ENCODE measurements at places on chromosomes 4 and X.

DNA sequence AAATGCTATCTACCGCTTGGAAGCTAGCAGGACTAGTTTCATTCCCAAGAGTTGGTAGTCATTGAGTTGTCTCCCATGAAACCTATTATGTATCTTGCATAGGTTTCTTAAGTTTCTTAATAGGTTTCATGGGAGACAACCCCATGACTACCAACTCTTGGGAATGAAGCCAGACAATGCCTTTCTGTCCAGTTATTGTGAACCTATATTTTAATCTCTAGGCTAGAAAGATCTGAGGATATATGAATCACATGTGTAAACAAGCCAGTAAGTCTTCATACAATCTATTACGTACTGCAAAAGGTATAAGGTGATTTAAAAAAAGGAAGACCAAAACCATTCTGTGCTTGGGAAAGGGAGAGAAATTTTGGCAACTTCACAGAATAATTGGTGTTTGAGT, 162.6 kb downstream of the INPP4B start:
- DNase-seq: no peak

DNA sequence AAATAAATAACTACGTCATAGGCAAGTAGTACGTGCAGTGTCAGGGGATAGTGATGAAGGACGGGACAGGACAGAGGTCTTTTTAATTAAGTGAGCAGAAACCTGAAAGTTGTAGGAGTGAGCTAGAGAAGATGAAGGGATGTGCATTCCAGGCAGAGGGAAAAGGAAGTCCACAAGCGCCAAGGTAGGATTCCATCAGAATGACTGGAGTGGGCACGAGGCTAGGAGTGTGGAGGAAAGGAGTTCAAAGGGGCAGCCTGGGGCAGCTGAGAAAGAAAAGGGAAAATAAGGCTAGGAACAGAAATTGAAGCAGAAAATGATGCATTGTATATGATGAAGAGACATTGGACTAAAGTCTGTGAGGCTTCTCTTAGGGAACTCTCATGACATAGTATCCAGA, 192.2 kb upstream of the TLL1 start:
- no peak for DNase-seq

GRCh38 chr4:116959045-116959444, 126.3 kb downstream of the TRAM1L1 start:
- DNase-seq: no peak

DNA sequence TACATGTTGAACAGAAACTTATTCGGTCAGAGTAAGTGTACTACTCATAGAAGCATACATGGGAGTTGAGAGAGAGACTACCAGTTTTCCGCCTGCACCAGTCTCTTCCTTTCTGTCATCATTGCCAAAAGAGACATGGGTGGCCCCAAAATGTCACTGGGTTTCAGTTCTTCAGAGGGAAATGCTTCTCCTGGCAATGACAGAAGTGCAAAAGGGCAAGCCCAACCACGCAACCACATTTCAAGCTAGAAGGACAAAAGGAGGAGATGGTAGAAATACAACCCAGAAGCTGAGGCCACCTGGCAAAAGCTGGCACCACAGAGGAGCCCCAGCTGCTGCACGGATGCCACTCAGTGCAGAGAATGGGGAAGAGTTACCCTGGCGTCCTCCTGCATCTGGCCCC, 320.1 kb downstream of the BCOR start:
- no peak for DNase-seq

GRCh38 chr4:85078016-85078415, 111.5 kb upstream of the WDFY3 start:
- DNase-seq: no peak

DNA sequence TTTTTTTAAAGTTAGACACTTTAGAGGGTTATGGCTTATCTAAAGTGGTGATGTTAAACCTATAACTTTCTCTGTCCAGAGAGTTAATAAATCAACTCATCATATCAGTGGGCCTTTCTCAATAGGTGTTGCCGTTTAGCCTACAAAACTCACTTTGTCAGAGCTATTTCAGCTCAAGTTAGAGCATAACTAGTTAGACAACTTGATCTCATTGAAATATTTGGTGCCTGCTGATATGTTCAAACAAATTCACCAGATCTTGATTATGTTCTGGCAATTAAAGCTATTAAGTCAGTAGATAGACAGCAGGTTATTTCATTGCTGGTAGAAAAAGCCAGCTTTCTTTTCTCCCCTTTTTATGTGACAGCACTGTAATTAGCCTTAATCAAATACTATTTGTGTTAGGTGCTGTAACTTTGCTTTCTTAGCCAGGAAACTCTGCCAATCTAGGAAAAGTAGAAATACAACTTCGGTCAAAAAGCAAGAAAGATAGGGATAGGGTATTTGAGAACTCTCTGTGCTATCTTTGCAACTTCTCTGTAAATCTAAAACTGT, 191.8 kb downstream of the MAML3 start:
- DNase-seq: no peak

DNA sequence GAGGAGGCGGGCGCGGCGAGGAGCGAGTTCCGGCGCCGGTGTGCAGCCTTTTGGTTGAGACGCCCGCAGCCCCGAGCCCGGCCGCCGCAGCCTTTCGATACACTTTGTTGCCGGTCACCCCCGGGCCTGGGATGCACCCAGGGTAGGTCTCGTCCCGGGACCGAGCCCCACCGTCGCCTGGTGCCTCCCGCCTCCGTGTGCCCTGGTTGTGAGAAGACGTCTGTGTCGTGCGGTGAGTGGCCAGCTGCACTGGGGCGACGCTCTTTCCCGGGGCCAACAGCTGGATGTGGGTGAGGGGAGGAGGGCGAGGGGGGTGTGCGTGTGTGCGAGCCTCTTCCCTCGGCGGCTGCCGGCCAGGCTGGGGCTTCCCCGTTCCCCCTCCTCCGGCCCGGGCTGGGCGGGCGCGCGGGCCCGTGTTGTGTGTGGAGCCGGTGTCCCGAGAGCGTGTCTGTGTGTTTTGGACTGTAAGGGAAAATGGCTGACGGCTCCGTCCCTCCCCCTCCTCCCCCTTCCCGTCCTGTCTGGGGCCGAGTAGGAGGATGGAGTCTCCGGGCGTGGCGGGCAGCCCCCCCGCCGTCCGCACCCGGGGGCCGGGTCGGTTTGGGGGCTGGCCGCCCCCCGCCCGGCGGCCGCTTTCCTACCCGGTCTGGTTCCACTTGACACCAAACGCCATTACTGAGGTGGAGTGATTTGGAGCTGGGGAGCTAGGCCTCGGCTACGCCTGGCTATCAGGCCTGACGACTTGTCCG, 807 bp downstream of the USP9X start:
- no peak for DNase-seq

GRCh38 chr4:66186095-66186494, 515.8 kb upstream of the EPHA5 start:
- no peak for DNase-seq

DNA sequence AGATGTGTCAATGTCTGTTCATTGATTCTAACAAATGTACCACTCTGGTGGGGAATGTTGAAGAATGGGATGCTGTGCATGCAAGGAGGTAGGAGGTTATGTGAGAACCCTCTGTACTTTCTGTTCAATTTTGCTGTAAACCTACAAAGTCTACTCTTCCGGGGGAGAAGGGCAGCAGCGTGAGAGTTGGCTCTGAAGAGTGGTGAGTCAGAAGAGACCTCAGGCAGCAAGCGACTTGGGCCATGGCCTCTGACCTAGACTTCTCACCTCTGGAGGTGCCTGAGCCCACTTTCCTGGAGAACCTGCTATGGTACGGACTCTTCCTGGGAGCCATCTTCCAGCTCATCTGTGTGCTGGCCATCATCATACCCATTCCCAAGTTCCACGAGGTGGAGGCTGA, 26.7 kb downstream of the MANBA start:
- no peak for DNase-seq

- no peak for DNase-seq
These were observed 27.1 kb downstream of the CFAP299 start for GRCh38 chr4:80362578-80363181.

DNA sequence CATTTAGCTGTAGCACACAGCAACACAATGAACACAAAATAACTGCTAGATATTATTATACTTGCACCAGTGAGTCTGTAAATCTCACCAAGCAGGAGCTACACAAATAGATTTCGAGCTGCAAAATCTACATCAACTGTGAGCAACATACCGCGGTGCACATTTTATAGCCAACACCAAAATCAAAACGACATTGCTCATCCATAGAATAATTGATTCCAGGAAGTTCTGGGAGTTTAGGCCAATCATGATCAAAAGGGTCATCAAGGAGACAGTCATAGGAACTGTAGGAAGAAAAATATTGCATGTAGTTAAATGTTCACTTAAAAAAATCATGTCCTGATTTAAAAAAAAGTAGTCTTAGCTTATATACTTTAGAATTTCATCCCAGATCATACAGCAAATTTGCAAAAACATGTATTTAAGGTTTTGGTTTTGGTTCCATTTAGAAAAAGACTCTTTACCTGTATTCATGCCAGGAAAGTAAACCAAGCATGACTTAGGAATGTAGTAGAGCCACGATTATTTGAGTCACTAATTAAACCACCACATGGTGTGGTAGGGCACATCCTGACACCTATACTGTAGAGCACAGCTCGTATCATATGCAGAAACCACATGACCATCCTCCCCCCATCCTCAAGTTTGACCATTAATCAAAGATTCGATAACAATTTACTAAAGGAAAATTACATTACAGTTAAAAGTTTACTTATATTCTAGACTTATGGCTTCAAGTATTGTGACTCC, 250.4 kb downstream of the ADAMTS3 start:
- no peak for DNase-seq

GRCh38 chrX:56978172-56978571, 17.2 kb downstream of the SPIN3 start:
- no peak for DNase-seq

GRCh38 chrX:45860450-45860849, 659.8 kb upstream of the DIPK2B start:
- DNase-seq: no peak

GRCh38 chr4:52982255-52982945, 120.3 kb downstream of the RASL11B start:
- DNase-seq: no peak

DNA sequence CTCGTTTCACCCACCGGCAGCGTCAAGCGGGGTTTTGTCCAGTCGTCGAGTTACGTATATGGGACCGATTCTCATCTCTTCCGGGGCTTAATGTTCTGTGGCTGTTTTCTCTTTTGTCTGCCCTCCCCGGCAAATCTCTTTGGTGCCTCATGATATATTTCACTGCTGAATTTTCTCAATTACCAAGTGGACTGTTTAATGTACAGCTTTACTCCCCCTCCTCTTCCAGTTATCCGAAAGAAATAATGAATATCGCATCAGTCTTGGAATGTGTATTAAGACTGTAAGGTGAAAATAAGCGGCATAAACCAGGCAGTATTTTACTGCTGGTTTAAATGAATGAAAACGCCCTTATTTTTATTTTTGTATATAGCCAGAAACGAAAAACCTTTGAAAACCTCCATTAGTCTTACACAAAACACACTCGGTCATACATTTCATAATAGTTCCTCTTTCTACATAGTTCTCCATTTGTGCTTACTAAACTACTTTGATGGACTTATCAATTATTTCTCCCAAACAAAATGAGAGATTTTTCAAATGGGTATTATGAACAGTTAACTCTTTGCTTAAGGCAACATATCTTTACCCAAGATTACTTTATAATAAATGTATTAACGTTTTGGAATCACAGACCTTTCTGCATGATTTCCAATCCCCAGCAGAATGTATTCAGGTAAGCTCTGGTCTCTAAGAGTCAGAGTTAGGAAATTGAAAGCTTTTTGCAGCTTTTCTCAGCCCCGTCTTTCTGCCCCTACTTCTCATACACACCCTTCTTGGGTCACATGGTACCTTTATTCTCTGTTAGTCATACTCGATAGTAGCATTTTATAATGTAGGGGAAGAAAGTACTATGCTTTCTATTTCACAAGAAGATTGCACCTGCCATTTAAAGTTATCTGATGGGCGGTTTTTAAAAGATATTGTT, 979 bp downstream of the RP2 start:
- no peak for DNase-seq

DNA sequence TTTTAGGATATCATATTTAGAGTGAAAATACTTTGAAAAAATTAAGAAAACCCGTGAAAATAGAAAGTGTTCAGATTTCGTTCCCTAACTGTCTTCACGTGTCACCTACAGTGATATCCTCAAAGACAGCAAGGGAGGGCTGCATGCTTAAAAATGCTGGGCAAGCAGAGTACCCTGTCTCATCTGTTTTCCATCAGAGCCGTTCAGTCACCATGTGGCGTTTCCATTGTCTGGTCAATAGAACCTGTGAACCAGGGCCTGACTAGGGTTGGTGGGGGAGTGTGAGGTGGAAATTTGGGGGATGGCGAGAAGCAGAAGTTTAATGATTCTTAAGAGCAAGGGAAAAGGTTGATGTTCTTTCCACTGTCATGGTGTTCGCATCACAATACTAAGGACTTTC, 173.9 kb downstream of the BMPR1B start:
- DNase-seq: no peak

- DNase-seq: no peak
These were observed 22.2 kb upstream of the MAGEC3 start for GRCh38 chrX:141815904-141816303.

GRCh38 chr4:73668782-73669201, 48.6 kb upstream of the RASSF6 start:
- no peak for DNase-seq

GRCh38 chr4:7781366-7781765, 158.3 kb downstream of the AFAP1 start:
- peak; percentile 39 for DNase-seq

DNA sequence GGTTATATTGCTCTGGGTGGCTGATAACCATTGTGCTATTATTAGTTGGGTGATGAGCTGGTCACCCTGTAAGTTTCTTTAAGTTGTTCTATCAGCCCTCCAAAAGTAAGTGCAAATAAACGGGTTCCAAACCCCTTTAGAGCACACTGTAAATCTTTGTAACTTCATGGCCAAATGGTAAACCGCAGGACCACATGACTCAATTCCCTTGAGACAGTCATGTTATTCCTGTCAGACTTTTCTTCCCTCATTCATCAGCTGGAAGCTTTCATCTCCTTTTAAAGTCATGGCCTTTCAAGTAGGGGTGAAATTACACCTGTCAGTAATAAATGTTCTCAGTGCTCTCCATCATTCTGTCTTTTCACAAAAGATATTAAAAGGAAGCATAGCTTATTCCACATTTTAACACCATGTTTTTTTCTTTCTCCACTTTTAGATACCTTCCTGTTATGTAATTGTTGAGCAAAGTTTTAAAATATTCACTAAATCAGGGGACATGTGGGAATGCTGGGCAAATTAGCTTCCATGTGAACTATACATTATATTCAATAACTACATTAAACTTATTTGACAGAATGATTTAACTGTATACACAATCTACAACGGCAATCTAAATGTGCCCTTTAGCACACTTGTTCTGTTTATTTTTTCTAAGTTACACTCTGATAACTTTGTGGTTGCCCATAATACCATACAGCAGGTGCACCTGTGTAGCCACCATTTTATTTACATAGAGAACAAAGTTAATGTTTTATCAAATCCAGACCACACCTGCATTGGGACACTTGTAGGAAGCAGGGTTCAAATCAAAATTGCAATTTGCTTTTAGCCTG, 275.5 kb downstream of the CFAP299 start:
- peak; percentile 43 for DNase-seq

DNA sequence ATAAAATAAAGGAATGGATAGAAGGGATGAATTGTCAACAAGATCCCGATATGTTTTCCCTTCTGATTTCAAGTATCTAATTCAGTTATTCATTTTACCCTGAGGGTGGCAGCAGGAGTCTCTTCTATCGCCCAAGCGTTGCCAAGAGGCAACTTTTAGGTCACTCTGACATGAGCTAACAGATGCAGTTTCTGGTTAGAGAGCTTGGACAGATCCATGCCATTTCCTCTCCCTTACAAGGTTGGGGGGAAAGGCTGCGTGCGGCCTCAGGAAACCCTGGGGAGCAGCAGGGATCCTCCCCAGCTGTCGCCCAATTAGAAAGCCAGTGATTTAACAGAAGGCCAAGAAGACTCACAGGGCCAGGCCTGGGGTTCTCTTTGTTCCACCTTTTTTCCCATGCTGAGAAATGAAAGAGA, 35.3 kb upstream of the WAS start:
- DNase-seq: peak; percentile 12
